ENCODE measurements at places on chromosomes 11 and 22.

- no peak for DNase-seq
Measured at GRCh38 chr11:33904102-33904501, 12.2 kb upstream of the LMO2 start.

DNA sequence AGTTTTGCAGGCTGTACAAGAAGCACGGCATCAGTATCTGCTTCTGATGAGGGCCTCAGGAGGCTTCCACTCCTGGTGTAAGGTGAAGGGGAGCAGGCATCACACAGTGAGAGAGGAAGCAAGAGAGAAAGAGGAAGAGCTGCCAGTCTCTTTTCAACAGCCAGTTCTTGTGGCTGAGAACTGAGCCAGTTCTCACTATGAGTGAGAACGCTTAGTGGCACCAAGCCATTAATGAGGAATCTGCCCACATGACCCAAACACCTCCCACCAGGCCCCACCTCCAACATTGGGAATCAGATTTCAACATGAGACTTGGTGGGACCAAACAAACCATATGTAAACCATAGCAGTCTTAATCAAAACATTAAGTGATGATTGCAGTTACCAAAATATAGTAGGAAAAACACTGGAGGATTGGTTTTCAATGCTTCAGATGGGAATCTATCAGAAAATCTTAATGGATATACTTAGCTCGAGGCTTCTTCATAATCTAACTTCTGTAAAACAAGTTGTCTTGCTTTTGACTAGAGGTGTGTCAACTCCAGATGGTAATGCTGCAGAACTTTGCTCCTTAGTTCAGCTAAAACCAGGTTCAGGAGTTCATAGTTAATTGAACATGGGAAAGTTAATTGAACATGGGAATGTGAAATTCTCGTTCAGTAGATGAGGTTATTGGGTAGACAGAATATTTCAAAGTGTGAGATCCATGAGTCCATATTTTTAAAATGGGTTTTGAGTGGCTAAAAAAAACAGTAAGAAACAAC lies 12.2 kb downstream of the FAR1 start:
- peak; percentile 61 for DNase-seq

- DNase-seq: no peak
Measured at GRCh38 chr22:49197986-49198704, 629.5 kb downstream of the BRD1 start.

- DNase-seq: no peak
Measured at GRCh38 chr11:119798656-119799055, 69.7 kb upstream of the NECTIN1 start.

GRCh38 chr22:46457502-46458488 lies 79.6 kb downstream of the CELSR1 start:
- no peak for DNase-seq

GRCh38 chr11:59189986-59190385 lies 18.1 kb downstream of the DTX4 start:
- DNase-seq: no peak

- DNase-seq: no peak
Measured at GRCh38 chr11:33994937-33995336, 56.6 kb upstream of the CAPRIN1 start.

DNA sequence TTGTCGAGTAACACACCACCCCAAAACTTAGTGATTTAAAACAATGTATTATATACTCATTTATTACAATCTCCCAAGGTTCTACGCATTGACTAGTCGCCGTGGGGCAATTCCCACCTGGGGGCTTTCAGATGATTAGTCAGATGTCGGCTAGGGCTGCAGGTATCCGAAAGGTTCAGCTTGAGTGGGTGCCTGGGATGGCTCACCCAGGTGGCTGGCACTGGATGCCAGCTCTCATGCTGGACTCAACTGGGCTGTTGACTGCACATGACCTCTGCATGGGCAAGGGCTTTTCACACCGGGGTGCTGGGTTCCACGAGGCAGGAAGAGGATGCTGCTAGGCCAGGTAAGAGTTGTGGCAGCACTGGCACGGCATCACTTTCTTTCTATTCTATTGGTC lies 21.9 kb upstream of the MICAL2 start:
- DNase-seq: no peak

- DNase-seq: no peak
Measured at GRCh38 chr22:39943337-39943736, 16.9 kb upstream of the TMA7B start.

DNA sequence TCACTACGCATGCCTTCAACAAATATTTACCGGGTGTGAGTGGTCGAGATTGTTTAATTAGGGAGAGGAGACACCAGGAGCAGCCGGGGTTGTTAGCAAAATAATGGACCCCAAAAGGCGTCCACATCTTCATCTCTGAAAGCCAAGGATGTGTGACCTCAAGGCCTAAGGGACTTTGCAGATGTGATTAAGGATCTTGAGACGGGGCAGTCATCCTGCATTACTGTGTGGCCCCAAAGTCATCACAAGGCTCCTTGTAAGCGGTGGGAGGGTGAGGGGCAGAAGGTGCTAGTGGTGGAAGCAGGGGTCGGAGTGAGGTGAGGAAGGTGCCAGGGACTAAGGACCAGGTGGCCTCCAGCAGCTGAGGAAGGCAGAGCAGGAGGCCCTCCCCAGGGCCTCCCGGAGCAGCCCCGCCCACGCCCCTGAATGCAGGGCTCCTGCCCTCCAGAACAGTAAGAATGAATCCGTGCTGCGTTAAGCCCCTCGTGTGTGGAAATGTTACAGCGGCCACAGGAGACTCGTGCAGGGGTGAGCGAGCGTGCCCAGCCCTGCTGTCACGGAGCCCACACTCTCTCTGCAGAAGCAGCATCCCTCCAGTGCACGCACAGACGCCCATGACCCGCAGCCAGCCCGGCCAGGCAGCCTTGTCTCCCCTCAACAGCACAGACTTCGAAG lies 83.5 kb downstream of the CELSR1 start:
- no peak for DNase-seq

DNA sequence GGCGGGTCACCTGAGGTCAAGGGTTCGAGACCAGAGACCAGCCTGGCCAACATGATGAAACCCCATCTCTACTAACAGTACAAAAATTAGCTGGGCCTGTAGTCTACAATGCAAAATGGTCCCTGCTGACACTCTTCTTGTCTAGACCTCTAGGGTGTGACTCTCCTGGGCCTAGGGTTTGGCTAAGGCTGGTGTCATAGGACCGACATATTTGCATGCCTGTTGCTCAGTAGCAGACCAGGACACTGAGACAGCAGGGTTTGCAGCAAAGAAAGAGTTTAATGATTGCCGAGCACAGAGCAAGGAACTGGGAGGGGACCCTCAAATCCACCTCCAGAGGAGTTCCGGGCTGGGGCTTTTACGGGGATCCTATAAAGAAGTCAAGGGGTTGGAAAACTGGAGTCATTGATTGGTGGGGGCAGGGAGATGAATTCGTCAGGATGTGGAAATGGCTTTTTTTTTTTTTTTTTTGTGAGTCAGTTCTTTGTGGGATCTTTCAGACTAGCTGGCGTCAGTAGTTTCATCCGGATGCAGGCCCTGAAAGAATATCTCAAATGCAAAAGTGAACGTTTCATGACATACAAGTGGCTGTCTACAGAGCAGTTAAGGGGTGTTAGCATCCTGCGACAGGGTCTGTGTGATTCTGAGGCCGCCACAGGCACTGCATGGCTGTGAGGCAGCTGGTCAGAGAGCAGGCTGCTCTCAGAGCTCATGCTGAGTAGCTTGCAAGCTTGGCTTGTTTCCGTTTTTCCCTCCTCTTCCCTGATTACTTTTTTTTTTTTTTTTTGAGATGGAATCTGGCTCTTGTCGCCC lies 27.2 kb upstream of the A4GALT start:
- DNase-seq: no peak

- peak; percentile 87 for DNase-seq
Measured at GRCh38 chr22:24156913-24157821, 24.1 kb upstream of the SUSD2 start.

DNA sequence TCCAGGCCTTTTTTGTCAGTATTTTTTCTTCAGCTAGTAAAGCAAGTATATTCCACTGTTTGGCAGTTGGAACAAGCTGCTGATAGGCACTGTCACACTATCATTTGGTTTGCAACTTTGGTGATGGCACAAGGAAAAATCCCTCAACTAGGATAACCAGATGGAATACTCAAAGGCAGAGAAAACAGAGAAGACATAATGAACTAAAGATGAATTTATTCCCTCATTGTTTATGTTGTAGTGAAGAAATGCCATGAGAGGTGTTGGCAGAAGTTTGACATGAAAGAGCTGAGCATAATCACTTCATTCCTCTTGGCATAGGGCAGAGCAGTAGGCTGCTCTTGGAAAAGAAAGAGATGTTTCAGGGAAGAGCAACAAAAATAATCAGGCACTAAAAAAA lies 39.9 kb downstream of the FSHB start:
- DNase-seq: no peak

GRCh38 chr22:45612451-45612901 lies 59.2 kb upstream of the ATXN10 start:
- DNase-seq: peak; percentile 22
